ENCODE measurements at places on chromosomes 7 and 10. TPM values are rescaled to one million over a fixed set of nuclear protein-coding genes. Genes with fewer than 3 reads are reported as not detected.

The FAM185A gene
- 19.5 TPM for total RNA-seq

The CPXM2 gene
- 103 TPM for total RNA-seq

The PNLIPRP2 gene
- not detected for total RNA-seq

The INHBA gene
- total RNA-seq: 30.4 TPM

The CTAGE8 gene
- 1.5 TPM for total RNA-seq

The PRF1 gene
- total RNA-seq: 3.2 TPM

The SLC13A1 gene
- total RNA-seq: not detected

The SFTPA1 gene
- total RNA-seq: not detected

The ARHGEF35 gene
- total RNA-seq: 4.0 TPM

The MSMB gene
- not detected for total RNA-seq

The TMEM213 gene
- not detected for total RNA-seq

The TEX36 gene
- not detected for total RNA-seq

The FAM241B gene
- total RNA-seq: 8.4 TPM

Measured in esophagus muscularis mucosa (tissue), 4 donors.